ENCODE measurements at places on chromosomes 3 and 15. TPM values are rescaled to one million over a fixed set of nuclear protein-coding genes. Genes with fewer than 3 reads are reported as not detected.
A peak's percentile ranks its signal among the peaks of the same experiment; 100 is the strongest.

GRCh38 chr15:67495585-67495984 is 25.3 kb upstream of the C15orf61 start:
- DNase-seq, result no peak

SLC24A5 gene
- not detected for total RNA-seq

- peak; percentile 35 for DNase-seq
These were observed 202.3 kb downstream of the NEK10 start for GRCh38 chr3:27166888-27167287.

AGBL1 gene
- not detected for total RNA-seq
